ENCODE measurements at places on chromosomes 4 and X. TPM values are rescaled to one million over a fixed set of nuclear protein-coding genes. Genes with fewer than 3 reads are reported as not detected.

Gene SASH3
- polyA plus RNA-seq: 2.5 TPM

Gene FHDC1
- polyA plus RNA-seq: 4.9 TPM

Gene GAR1
- 42.8 TPM for polyA plus RNA-seq

Gene PPP2R2C
- 0.35 TPM for polyA plus RNA-seq

Gene CDS1
- 21.2 TPM for polyA plus RNA-seq

Gene YIPF7
- 0.53 TPM for polyA plus RNA-seq

Measured in renal cortex interstitium (tissue), 15 donors.